ENCODE measurements at places on chromosomes 12 and 14.

DNA sequence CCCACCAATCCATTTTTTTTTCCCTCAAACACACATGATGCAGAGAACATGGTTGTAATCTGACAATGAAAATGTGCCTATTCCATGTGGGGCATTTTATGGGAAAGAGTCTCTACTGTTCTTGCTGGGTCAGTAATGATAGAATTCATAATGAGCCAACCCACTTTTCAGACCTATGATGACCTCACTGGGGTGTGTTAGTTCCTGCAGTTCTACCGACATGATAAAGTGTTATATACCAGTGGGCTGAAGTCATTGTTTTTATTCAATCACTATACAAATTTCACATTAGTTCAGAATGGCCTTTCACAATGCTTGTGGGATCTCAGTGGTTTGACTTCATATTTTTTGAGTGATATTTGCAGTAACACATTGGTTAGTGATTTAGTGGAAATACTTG lies 47.5 kb downstream of the PPFIBP1 start:
- no peaks in the 10 kb centered on the region for H3K4me1 ChIP-seq
- no peak overlapping the region for H3K27ac ChIP-seq
- H3K27me3 ChIP-seq, result no peaks in the 10 kb centered on the region
- no peaks in the 10 kb centered on the region for H3K36me3 ChIP-seq
- no peak overlapping the region for H3K4me3 ChIP-seq

- no peak overlapping the region for H3K27ac ChIP-seq
- no peaks in the 10 kb centered on the region for H3K27me3 ChIP-seq
- peaks cover 50% of the 10 kb centered on the region for H3K36me3 ChIP-seq
- no peak for DNase-seq
These were observed 11.6 kb downstream of the AHSA1 start for GRCh38 chr14:77469539-77469938.

DNA sequence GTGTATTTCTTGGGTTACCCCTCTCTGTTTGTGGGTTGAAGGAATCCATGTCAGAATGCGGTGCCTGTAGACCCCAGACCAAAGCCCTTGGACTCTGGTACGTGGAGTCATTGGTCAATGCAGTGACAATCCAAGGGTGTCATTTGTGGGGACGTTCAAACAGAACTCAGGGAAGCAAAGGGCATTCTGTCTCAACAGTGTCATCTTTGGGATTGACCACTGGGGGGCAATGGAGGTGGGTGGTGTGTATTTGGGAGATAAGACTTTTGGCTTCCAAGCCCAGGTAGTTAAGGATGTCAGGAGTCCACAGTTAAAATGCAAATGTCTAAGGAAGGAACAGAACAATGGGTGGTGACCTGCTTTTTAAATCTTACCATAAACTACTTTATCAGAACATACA lies 54.6 kb upstream of the CCDC175 start:
- no peaks in the 10 kb centered on the region for H3K36me3 ChIP-seq
- H3K4me3 ChIP-seq, result no peak overlapping the region
- H3K27ac ChIP-seq, result peak overlapping the region; percentile 31
- H3K4me1 ChIP-seq, result peaks cover 9% of the 10 kb centered on the region
- DNase-seq, result no peak

- H3K4me3 ChIP-seq, result no peak overlapping the region
- H3K4me1 ChIP-seq, result no peaks in the 10 kb centered on the region
- H3K27ac ChIP-seq, result no peak overlapping the region
- no peaks in the 10 kb centered on the region for H3K27me3 ChIP-seq
- no peak for DNase-seq
- H3K36me3 ChIP-seq, result peaks cover 73% of the 10 kb centered on the region
These were observed 31.4 kb downstream of the PSMC1 start for GRCh38 chr14:90287791-90288190.

GRCh38 chr12:105585107-105585506 lies 254.6 kb downstream of the C12orf75 start:
- H3K4me1 ChIP-seq, result no peaks in the 10 kb centered on the region
- H3K4me3 ChIP-seq, result no peak overlapping the region
- no peaks in the 10 kb centered on the region for H3K36me3 ChIP-seq
- H3K27me3 ChIP-seq, result no peaks in the 10 kb centered on the region

DNA sequence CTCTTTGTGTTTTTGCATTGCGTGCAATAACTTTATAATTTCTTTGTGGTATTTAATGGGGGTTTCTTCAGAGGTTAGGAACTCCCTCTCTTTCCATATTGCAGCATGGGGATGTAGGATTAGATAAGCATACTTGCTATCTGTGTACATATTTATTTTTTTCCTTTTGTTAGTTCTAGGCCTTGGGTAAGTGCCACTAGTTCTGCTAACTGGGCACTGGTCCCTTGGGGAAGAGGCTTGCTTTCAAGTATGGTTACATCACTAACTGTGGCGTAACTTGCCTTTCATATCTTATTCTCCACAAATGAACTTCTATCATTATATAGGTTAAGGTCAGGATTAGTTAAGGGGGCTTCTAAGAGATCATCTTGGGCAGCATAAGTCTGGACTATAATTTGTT lies 31.5 kb upstream of the SLCO1B3 start:
- no peak for DNase-seq
- no peaks in the 10 kb centered on the region for H3K4me1 ChIP-seq
- no peaks in the 10 kb centered on the region for H3K36me3 ChIP-seq
- no peaks in the 10 kb centered on the region for H3K27me3 ChIP-seq
- H3K27ac ChIP-seq, result no peak overlapping the region

DNA sequence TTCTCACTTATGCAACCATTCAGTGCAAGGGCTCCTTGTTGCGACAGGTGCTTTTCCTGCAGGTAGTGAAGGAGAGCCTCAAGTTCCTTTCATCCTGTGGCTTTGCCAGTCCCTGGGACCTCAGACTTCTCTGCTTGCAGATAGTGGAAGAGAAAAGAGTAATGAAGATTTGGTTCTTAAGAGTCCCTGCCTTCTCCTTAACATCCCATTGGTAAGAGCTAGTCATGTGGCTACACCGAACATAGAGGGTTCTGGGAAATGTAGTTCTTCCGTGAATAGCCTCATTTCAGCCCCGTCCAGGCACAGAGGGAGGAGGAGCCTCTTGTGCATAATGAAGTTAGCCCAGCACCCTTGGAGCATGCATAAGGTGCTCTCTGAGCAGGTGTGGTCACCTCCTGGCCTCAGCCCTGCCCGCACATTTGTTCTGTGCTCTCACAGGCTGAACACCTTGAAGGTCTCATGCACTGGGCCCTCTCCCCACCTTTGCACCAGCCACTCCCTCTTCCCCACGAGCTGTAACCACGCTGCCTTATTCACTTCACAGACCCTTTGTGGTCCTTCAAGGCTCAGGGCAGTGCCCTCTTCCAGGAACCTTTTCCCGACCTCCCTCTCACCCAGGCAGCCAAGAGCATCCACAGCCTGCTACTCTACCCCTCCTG lies 134.0 kb downstream of the BCL11B start:
- no peak overlapping the region for H3K4me3 ChIP-seq
- no peaks in the 10 kb centered on the region for H3K27me3 ChIP-seq
- no peaks in the 10 kb centered on the region for H3K36me3 ChIP-seq
- DNase-seq, result peak; percentile 31

- H3K4me1 ChIP-seq, result no peaks in the 10 kb centered on the region
- H3K27me3 ChIP-seq, result no peaks in the 10 kb centered on the region
- no peak overlapping the region for H3K4me3 ChIP-seq
- DNase-seq, result no peak
- H3K27ac ChIP-seq, result no peak overlapping the region
- no peaks in the 10 kb centered on the region for H3K36me3 ChIP-seq
These were observed 174.0 kb upstream of the NTF3 start for GRCh38 chr12:5257763-5258495.

DNA sequence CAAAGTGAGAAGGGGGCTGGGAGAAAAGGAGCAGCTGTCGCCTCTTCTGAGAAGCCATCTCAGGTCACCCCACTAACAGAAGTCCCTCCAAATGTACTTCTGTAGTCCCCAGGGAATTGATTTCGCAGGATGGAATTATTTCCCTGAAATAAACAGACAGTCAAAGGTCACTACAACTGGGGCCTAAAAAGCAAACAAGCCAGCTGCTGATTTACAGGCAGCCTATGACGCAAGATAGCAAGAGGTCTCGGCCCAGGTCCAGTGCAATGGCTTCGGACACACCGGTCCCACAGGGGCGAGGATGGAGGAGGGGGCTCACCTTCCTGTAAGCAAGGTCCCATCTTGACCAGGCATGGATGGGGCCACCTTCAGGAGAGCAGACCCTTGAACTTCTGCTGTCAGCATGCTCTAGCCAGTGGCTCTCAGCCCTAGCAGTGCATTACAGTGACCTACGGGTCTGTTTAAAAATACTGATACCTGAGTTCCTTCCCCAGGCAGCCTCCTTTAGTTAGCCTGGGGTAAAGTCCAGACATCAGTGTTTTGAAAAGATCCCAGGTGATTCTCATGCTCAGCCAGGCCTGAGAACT lies 18.1 kb downstream of the NUAK1 start:
- DNase-seq, result no peak
- H3K36me3 ChIP-seq, result no peaks in the 10 kb centered on the region
- peak overlapping the region; percentile 93 for H3K27ac ChIP-seq
- H3K4me1 ChIP-seq, result peaks cover 10% of the 10 kb centered on the region

DNA sequence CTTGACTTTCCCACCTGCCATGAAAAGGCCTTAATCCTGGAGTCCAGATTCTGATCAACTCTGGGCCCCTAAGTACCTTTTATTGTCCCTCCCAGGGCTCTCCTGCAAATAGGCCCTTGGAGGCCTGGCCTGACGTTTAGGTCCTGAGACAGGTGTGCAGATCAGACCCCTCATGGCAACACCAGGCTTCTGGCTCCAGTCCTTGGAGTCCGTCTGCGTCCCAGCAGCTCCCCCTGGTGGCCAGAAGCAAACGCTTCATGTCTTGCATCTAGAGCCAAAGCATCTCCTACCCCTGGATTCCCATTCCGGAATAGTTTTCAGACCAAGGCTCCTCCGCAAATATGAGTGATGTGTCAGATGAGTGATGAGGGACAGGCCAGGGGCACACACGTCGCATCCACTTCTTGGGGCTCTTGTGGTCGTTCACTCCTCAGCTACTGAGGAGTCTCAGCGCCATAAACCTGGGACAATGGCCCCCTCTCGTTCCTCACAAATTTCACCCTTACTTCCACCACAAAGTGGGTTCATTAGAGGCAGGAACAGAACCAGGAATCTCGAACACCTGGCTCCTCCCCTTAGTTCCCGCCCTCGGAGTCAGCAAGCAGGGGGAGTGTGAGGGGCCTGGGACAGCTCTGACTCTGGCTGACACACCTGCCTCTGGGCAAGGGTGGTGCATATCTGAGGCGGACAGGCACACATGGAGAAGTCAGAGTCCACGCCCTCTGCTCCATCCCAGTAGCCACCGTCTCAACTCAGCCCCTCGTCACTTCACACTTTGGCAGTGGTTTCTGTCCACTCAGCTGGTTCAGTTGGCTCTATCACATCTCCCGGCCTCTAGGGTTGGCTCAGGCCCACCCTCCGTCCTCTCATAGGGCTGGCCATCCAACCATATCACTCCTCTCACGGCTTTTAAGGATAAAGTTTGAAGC lies 77.9 kb upstream of the PWP1 start:
- peak; percentile 70 for DNase-seq
- H3K27me3 ChIP-seq, result no peaks in the 10 kb centered on the region
- no peak overlapping the region for H3K27ac ChIP-seq
- no peaks in the 10 kb centered on the region for H3K36me3 ChIP-seq
- H3K4me3 ChIP-seq, result no peak overlapping the region

DNA sequence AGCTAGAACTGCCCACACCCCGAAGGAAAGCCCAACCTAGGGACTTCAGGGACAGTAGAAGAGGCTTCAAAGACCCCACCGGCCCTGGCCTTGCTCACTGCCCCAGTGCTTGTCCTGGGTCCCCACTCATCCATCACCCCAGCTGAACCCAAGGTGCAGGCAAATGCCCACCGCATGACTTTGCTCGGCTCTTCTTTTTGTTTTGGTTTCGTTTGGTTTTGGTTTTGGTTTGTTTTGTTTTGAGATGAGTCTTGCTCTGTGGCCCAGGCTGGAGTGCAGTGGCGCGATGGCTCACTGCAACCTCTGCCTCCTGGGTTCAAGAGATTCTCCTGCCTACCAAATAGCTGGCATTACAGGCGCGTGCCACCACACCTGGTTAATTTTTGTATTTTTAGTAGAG lies 9.0 kb downstream of the CCDC85C start:
- H3K27ac ChIP-seq, result no peak overlapping the region
- no peaks in the 10 kb centered on the region for H3K36me3 ChIP-seq
- peaks cover 2% of the 10 kb centered on the region for H3K4me1 ChIP-seq
- no peak for DNase-seq
- no peaks in the 10 kb centered on the region for H3K27me3 ChIP-seq

DNA sequence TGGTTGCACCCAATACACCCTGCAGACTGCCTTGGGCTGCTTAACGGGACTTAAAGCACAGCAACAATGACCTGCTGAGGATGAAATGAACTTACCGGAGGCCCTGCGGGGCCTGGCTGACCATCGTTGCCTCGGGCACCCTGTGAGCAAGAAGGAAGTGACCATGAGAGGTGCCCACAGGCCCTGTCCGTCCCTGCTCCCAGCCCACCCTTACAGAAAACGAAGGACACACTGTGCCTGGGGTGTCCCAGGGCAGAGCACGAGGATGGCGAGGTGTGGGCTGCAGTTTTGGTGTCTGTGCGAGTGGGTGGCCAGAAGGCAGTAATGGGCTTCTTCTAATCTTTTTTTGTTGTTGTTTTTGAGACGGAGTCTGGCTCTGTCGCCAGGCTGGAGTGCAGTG lies 14.6 kb downstream of the COL2A1 start:
- no peaks in the 10 kb centered on the region for H3K36me3 ChIP-seq
- no peaks in the 10 kb centered on the region for H3K27me3 ChIP-seq
- H3K4me3 ChIP-seq, result no peak overlapping the region

- no peaks in the 10 kb centered on the region for H3K36me3 ChIP-seq
- H3K4me1 ChIP-seq, result no peaks in the 10 kb centered on the region
- H3K27me3 ChIP-seq, result no peaks in the 10 kb centered on the region
- H3K27ac ChIP-seq, result no peak overlapping the region
These were observed 155.3 kb upstream of the FSCB start for GRCh38 chr14:44662250-44662891.

DNA sequence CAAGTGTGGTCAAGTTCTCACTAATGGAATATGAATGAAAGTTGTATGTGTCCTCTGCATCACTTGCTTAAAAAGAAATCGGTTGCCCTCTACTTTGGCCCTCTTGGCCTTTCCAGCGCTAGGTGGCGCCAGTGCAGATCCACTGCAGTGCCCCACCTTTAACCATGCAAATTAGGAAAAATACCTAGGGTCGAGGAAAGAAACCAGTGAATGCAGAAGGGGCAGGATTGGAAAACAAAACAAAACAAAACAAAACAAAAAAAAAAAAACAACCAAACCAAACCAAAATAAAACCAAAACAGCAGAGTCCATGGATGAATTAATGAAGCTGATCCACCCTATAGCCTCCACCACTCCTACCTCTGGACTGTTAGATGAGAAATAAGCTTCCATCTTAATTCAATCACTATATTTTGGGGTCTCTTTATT lies 12.9 kb upstream of the NEMF start:
- H3K36me3 ChIP-seq, result no peaks in the 10 kb centered on the region
- peak overlapping the region; percentile 98 for H3K27ac ChIP-seq
- no peak overlapping the region for H3K4me3 ChIP-seq
- H3K4me1 ChIP-seq, result peaks cover 6% of the 10 kb centered on the region
- no peaks in the 10 kb centered on the region for H3K27me3 ChIP-seq

Measured in ascending aorta (tissue), 2 donors.